Eye (tissue), 1 donor: ENCODE measurements at places on chromosomes 7 and 10.

DNA sequence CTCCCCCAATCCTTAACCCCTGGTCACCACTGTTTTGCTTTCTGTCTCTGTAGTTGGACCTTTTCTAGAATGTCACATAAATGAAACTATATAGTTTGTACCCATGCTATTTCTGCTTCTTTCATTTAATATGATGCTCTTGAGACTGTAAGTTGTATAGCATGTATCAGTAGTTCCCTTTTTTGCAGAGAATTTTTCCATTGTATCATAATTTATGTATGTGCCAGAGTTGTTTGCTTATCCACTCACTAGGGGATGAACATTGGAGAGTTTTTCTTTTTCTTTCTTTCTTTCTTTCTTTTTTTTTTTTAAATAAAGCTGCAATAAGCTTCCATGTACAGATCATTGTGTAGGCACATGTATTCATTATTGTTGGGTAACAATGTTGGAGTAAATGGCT, 544.8 kb downstream of the CNTNAP2 start:
- DNase-seq: no peak

GRCh38 chr7:158316466-158317031, 271.1 kb downstream of the PTPRN2 start:
- no peak for DNase-seq

GRCh38 chr10:97975598-97975997, 54.8 kb downstream of the CRTAC1 start:
- DNase-seq: no peak

DNA sequence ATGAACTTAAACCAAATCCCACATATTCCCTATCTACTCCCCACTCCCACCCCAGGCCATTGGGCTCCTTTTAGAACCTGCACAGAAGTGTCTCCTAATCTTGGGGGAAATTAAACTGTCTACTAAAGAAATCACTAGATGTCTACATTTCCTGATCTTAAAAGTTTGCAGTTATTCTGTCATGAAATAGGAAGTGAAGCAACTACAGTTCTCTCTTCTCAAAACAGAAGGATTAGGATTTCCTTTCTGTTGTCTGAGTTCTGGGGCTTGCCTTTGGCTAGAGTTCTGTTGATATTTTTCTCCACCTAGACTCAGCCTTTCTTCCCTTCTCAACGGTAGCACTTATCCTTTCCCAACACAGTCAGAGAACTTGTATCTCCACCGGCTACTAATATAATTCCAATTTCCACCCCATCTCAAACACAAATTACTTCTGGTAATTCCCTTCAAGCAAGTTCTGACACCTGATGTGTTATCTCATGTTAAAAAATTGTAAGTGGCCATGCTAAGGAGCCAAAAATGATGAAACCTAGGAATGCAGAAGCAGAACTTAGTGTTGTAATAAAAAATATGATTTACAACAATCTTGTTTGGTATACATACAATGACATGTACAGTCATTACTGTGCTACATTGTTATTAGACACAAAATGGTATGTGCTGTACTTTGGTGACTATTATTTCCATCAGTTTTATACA, 12.1 kb downstream of the OR9A4 start:
- no peak for DNase-seq

GRCh38 chr10:127044186-127044585, 139.0 kb downstream of the DOCK1 start:
- DNase-seq: no peak

DNA sequence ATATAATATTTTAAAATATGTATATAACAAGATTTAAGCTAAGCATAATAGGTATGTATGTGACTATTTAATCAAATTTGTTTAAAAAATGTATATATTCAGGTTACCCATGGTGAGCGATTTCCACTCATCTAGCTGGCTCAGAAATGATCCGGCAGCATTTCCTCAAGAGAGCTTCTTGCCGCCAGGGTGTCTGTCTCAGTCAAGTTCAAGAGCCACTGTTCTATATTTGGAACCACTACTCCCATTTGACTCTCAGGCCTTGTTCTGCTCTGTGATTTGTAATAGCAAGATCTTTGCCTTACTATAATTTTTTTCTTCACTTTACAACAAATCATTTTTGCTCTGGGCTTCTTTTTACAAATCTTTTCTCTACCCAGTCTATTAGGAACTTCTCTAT, 48.7 kb upstream of the CNTNAP2 start:
- peak; percentile 2 for DNase-seq

- DNase-seq: no peak
Observed at GRCh38 chr7:27191161-27191731, 6.2 kb upstream of the HOXA11 start.

GRCh38 chr7:151115121-151115835, 29.0 kb downstream of the AGAP3 start:
- DNase-seq: peak; percentile 60

GRCh38 chr7:53245721-53246120, 210.3 kb downstream of the POM121L12 start:
- DNase-seq: no peak

DNA sequence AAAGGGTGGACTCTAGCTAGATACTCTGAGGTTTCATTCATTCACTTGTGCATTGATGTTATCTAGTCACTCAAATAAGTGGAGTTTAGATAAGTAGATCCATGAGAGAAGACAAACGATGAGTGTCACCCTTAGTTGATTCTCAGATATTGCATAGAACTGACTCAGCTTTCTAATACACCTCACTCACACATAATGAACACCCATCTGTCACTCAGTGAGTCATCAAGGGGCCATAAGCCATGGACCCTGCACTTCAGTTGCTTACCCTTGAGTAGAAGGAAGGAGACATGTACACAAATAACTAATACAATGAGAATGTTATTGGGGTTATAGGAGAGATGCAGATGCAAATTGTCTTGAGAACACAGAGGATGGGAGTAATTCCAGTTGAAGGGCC, 163.8 kb downstream of the SORCS3 start:
- DNase-seq: no peak

- no peak for DNase-seq
Observed at GRCh38 chr7:80869821-80870751, 48.8 kb downstream of the SEMA3C start.

GRCh38 chr7:99267841-99268576, 4.6 kb upstream of the MYH16 start:
- DNase-seq: peak; percentile 14

DNA sequence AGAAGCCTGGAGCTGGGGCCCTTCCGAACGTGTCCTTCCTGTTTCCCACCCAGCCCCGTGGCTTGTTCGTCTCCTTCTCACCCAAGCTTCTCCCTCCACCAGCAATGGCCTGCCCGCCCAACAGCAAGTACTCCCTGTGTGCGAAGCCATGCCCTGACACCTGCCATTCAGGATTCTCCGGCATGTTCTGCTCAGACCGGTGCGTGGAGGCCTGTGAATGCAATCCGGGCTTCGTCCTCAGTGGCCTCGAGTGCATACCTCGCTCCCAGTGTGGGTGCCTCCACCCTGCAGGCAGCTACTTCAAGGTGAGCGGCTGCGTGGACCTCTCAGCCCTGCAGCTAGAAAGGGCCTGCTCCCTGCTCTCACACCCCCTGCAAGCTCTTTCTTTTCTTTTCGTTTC, 31.9 kb downstream of the ZAN start:
- DNase-seq: no peak
